ENCODE measurements at places on chromosomes 16 and 17.

DNA sequence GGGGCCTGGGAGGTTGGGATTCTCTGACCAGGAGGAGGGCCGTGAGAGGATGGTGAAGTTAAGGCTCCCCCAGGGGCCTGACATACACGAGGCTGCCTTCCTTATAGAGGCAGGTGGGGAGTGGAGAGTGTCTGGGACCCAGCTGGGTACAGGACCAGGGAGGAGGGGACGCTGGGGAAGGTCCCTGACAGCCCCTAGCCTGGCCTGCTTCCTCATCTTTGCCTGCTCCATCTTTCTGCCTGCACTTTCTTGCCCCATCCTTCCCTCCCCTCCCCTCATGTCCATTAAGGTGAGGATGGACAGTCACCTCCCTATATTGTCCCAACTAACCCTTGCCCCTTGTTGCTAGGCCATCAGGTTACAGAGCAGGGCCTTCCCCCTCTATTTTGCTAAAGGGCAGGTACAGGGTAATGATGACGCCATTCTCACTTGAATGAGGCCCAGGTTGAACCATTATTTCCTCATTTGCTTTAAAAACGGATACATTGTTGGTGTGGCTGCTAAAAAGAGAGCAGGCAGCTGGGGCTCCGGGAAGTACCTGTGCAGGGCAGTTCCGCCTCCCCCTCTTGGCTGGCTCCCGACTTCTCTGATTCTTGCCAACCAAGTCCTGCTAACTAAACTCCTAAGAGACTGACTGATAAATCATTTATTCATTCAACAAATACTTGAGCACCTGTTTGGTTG lies 1.3 kb downstream of the C17orf99 start:
- DNase-seq = no peak

- no peak for DNase-seq
Observed at GRCh38 chr17:19753661-19754463, 5.8 kb upstream of the ALDH3A1 start.

DNA sequence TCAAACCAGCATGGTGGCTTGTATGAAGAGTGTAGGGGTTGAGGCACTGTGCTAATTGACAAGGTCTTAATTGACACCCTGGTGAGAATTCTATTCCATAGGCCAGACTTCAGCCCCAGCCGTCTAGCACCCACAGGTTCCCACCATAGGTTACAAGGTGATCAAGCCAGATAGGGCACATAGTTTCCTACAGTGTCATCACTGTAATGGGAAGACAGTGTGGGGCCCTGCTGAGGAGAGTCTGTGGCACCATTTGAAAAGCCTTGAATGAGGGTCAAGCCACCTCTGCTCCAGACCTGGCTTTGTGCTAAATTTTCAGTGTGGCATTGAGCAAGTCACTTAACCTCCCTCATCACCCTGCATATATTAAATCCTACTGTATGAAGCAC lies 36.2 kb downstream of the YPEL2 start:
- no peak for DNase-seq

DNA sequence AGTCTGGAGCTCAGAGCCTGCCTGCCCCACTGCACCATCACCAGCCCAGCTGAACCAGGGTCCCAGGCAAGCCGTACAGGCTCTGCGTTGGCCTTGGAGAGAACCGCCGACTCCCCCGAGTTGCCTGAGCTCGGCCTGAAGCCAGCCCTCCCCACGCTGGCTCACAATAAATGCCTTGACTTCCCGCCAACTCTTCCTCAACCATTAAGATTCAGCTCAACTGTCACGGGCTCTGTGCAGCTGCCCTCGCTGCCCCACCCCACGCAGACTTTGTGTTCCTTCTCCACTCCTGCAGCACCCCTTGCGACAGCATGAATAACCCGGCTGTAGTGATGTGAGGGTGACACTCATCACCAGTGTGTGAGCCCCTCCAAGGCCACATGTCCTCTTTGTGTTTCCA lies 4.8 kb upstream of the QPRT start:
- peak; percentile 74 for DNase-seq

- no peak for DNase-seq
Observed at GRCh38 chr17:9235346-9235745, 214.0 kb downstream of the NTN1 start.

DNA sequence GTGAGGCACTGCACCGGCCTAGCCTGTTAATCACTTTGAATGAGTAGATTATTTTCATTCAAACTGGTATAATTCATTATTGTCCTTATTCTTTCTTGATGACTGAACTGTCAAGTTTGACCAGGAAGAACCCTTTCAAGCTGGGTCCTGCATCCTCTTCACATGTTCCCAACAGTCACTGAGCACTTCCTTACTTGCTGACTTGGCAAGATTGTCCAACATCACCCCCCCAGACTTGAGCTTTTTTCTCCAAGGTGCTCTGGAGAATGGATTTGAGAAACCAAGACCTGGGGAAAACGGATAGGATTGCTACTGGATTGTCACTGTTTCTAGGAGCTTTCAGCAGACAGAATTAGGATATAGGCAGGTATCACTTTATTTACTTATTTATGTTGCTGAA lies 55.1 kb upstream of the GSG1L start:
- DNase-seq = no peak

- no peak for DNase-seq
Observed at GRCh38 chr17:27977751-27978688, 64.5 kb upstream of the NLK start.

DNA sequence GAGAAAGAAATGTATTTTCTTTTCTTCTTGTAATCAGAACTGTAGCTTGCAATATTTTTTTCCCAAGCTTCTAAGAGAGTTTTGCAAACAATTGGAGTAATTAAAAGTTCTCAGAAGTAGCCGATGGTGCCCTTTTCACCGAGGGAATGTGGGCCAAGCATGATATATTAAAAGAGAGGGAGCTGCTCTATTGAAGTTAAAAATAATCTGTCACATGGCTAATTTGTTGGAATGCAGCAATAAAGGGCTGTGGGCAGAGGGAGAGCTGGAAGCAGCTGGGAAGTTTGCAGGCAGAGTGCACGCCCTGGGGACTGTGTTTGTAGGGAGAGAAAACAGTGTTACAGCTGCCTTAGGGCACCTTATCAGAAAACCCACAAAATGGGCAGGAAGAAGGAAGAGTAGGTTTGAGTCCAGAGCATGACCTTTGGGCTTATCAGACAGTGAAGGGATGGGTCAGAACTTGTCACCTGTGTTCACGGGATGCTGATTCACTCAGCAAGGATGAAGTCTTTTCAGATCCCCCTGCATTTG lies 18.5 kb upstream of the TERF2 start:
- no peak for DNase-seq

- DNase-seq = no peak
Observed at GRCh38 chr17:10621397-10621796, 35.7 kb downstream of the MYH3 start.

DNA sequence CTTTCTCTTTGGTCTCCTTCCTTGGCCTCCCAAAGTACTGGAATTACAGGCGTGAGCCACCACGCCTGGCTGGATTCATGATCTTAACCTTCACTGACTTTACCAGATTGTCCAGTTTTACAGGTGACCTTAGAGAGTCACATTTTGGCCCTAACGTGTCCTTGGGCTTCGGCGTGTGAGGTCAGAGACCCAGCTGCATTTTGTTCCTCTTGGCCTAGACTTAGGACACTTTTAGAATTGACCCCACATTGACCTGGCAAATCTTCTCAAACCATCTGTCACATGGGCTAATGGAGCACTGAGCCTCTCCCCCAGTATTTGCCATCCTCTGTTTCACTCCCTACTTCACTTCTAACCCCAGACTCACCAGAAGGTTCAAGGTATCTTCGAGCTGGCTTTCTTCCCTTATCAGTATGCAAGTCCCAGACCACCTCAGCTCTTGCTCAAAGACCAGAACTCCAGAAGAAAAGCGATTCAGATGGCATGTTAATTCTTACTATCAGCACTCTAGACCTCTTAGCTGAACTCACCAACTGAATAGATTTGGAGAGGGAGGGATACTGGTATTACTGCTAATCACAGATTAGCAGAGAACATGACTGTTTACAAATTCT lies 1.7 kb upstream of the CYTH1 start:
- no peak for DNase-seq
